ELR (cell line): ENCODE measurements at places on chromosomes 7 and 10.

- DNase-seq: no peak
These were observed 16.2 kb downstream of the DDX56 start for GRCh38 chr7:44557485-44557884.

- DNase-seq: no peak
These were observed 132.7 kb upstream of the YAE1 start for GRCh38 chr7:39433550-39433949.

DNA sequence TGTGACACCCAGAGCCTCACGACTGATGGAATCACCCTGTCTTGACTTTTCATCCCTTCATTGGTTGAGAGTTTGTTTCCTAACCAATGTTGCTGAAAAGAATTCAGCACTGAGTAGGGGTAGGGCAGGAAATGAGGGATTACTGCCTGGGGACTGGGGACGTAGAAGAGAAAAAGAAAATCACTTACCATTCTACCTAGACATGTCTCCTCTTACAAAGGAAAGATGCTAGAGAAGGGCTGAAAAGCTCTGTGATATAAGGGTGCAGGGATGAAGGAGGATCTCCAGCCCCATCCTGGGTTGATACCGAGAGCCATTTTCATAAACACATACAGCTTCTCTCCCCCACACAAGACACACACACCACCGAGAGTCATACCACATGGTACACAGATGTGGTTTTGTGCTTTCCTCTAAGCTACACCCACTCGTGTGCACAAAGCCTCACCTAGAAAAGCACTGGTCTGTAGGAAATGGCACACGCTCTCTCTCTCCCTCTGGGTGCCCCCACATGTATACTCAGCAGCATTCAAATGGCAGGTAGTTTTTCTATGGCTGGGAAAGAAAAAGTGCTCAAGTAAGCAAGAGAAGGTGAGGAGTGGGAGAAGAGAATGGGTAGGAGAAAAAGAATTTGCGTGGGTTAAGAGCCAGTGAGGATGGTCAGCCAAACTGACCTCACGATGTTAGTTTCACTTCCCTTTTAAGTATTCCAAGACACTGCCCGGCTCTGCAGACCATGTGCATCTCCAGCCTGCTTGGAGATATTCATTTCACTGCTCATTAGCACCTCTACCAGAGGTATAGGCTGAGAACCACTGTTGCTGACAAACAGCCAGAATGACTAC lies 85.8 kb downstream of the CALD1 start:
- DNase-seq: peak; percentile 45

GRCh38 chr10:69057951-69058297 lies 30.0 kb upstream of the SRGN start:
- peak; percentile 93 for DNase-seq

- peak; percentile 50 for DNase-seq
These were observed 33.9 kb upstream of the ARL4A start for GRCh38 chr7:12653518-12653917.

GRCh38 chr10:35635576-35635975 lies 6.5 kb downstream of the FZD8 start:
- peak; percentile 81 for DNase-seq

- DNase-seq: peak; percentile 67
These were observed 61.2 kb upstream of the YAE1 start for GRCh38 chr7:39504963-39505362.

- DNase-seq: no peak
These were observed 467.3 kb upstream of the MBL2 start for GRCh38 chr10:53239873-53240272.

DNA sequence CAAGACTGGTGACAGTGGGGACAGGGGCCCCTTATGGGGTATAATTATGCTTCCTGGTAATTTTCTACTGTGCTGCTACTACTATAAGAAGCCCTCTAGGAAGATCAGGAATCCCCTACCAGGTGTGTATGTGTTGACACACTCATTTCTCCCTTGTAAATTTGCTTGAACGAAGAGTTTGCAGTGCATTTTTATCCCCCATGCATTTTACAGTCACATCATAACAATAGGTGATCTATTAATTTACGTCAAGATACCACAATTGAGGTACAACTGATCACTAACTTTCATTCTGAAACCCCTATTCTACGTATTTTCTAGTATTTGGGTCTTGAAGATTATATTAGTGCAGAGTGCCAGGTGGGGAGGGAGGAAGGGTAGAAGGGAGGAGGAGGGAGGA lies 252.2 kb downstream of the NSUN6 start:
- no peak for DNase-seq

DNA sequence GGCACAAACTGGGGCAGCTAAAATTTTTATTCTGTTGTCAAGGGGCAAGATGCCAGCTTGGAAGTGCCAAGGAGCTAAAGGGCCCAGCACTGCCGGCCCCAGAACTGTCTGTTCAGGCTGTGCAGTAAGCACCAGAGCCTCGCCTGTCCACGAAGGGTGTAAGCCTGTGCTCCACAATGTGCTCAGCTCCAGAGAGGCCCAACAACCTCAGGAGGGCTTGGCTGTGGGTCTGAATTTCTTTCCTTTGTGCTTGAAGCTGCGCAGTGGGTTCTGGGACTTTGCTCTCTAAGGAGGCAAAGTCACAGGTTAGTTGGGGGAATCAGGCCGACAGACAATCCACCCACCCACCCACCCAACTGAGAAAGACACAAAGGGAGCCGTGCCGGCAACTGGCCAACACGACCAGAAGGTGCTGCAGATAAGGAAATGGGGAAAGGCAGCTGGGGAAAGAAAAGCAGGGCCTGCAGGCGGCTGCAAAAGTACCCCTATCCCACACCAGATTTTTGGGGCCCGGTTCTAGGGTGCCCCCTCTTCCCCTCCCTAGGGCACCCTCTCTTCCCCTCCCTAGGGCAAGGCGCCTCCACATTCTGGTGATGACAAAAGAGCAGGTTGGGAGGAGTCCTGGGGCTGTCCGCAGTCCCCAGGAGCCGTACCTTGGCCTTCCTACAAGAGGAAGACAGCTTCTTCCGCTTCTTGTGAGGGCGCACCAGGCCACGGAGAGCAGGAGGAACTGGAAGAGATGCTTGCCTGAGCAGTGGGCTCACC lies 7.7 kb downstream of the DDX56 start:
- no peak for DNase-seq

DNA sequence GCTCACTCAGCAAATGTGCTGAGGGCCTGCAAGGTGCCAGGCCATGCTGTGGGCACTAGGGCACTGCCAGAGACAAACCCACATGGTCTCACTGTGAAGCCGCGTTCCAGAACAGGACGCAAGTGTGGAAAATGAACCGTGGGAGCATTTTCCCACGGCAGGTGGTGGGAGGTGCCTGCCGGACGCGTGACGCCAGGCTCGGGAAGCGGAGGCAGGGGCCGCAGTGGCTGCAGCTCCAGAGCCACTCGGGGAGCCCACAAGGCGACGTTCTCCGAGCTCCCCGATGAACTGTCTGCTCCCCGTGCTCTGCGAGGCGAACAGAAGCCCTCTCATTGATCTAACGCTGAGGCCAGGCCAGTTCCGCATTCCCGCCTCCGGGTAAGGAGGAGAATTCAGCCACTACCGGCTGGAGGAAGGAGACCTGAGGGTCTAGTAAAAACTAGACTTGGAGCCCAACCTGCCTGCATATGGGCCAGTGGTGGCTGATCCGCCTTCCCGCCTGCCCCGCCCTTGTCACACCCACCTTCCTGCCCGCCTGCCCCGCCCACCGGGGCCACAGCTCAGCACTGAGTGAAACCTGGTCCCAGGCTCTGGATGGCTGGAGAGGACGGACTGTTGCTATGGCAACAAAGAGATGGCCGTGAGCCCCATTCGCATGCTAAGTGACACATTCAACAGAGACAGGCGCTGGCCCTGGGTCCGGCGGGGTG lies 13.1 kb downstream of the ADGRA1 start:
- no peak for DNase-seq

- DNase-seq: no peak
These were observed 68.5 kb downstream of the INPP5A start for GRCh38 chr10:132606031-132606491.

- no peak for DNase-seq
These were observed 745 bp upstream of the ORAI2 start for GRCh38 chr7:102432442-102433218.

- DNase-seq: no peak
These were observed 158.4 kb upstream of the NEBL start for GRCh38 chr10:21055339-21056135.

DNA sequence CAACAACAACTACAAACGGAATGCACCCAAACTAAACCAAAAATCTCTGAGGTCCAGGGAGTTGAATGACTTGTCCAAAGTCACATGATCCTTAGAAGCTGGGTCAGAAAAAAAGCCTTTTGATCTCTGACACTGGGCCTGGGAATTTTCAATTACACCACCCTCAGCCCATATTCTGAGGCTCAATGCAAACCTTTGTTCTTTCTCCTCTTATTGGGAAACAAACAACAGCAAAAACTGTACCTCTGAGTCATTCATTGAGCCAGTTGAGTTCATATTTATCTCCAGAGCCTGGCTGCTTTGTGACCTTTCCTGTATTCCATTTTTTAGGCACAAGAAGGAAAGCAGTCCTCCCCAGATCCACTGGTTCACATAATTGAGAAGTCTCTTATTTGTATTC lies 51.2 kb upstream of the SORCS1 start:
- no peak for DNase-seq

GRCh38 chr7:15507171-15507570 lies 54.6 kb downstream of the AGMO start:
- DNase-seq: no peak

DNA sequence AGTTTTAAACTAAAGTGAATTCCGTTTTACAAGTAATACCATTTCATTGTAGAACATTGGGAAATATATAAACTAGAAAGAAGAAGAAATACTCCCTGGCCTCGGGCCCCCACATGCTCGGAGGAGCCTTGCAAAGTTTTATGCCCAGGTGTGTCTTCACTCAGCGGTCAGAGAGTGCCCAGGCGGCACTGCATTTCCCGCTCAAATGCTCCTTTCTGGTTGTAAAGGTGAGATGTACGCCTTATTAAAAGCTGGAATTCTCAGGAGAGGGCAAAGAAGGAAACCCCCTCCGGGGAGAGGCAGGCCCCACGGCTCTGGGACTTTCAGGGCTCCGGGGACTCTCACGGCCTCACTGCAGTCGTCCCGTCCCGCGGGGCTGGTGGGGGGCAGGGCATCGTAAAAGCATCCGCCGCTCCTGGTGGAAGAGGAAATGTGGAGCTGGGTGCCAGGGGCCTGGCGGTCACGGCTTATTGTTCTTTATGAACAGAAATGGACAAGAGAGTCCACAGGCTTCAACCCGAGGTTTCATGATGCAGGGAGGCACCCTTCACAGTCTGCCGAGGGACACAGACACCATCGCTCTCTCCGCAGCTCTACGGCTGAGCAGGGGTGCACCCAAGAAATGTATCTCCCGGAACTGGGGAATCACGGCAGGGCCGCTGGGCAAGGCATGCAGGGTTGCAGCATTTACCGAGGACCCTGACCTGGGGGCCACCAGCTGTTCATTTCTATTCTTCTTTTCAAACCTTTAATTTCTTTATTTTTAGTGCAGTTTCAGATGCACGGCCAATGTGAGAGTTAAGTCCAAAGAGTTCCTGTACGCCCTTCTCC lies 47.7 kb upstream of the INPP5A start:
- DNase-seq: no peak

- DNase-seq: peak; percentile 47
These were observed 92.2 kb downstream of the GATA3 start for GRCh38 chr10:8146650-8147049.

- no peak for DNase-seq
These were observed 238.9 kb upstream of the PLXDC2 start for GRCh38 chr10:19577381-19577780.

DNA sequence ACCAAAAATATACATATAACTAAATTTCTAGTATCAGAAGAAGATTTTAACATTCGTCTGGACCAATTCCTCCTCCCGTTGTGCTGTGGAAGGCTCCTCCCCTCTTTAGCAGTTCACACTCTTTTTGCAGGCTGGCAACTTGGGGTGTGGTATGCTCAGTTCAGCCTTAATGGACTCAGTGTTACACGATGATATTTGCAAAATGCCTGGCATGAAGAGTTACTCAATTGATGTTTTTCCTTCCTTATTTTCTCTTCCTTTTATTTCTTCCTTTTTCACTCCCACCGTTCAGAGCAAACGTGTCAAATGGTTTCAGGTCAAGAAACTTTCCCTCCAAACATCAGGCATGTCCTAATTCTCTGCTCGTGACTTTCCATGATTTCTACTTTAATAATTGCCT lies 248.3 kb downstream of the PHF14 start:
- DNase-seq: no peak

DNA sequence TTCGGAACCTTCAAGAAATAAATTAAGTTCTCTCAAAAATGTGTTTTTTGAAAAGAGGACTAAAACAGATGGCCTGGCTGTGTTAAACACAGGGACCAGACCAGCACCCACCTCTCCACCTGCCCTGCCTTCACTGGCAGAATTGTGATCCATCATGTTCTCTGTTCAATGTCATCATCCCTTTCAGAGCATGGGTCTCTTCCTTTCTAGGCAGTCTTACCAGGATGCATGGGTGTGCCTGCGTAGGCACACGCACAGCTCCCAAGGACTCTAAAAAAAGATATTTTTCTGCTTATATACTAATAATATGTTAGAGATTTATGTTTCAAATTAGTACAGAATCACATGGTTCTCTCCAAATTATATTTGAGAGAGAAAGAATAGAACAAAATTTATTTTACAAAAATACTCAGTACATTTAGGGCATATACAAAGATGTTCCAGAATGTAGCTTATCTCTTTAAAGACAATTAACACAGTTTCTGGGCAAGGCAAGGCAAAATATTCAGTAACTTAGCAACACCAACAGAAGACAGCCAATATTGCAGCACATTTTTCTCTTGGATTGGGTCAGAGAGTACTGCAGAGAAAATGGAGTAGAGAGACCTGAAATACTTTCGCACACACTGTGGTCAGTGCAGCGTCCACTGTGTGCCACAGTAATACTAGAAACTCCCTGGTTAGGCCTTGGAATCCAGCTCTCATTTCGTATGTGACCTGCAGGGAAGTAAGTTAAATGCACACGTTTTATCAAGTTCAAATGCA lies 52.8 kb downstream of the EGFR start:
- no peak for DNase-seq

DNA sequence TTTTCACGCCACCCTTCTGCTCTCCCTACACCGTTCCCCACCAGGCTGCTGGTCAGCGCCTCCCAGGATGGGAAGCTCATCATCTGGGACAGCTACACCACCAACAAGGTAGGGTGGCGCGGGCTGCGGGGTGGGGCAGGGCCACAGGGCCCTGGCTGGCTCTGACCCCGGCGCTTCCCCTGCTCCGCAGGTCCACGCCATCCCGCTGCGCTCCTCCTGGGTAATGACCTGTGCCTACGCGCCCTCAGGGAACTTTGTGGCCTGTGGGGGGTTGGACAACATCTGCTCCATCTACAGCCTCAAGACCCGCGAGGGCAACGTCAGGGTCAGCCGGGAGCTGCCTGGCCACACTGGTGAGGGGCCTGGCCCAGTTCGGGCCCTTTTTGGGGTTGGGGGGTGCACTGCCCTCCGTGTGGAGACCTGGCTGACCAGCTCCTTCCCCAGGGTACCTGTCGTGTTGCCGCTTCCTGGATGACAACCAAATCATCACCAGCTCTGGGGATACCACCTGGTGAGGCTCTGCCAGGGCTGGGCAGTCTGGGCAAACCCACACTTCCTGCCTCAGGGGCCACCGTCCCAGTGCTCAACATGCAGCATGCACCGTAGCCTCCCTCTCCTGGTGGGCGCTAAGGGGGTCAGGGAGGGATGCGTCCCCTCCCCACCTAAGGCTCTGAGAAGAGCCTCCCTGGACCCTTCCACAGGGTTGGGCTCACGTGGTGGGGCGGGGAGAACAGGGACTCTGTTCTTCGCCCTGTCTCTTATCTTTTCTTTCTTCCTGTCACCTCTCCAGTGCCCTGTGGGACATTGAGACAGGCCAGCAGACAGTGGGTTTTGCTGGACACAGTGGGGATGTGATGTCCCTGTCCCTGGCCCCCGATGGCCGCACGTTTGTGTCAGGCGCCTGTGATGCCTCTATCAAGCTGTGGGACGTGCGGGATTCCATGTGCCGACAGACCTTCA lies 4.0 kb downstream of the GNB2 start:
- no peak for DNase-seq
